Body of pancreas (tissue), 4 donors: ENCODE measurements at places on chromosomes 4 and X. TPM values are rescaled to one million over a fixed set of nuclear protein-coding genes. Genes with fewer than 3 reads are reported as not detected.

DNA sequence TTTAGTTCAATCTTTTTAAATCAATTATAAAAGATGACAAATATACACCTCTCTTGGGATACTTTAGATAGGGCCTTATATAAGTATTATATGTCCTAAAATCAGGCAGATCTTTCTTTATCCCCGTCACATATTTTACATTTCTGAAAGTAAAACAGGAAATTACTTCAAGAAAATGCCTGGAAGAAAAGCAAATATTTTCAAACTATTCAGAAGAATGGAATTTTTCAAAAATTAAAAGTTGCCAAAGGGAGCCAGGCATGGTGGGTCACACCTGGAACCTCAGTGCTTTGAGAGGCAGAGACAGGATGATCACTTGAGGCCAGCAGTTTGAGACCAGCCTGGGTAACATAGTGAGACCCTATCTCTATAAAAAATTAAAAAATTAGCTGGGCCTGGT, 34.4 kb downstream of the MGARP start:
- no peak for DNase-seq
- no peak overlapping the region for H3K4me3 ChIP-seq
- peaks cover 11% of the 10 kb centered on the region for H3K4me1 ChIP-seq
- H3K36me3 ChIP-seq, result no peaks in the 10 kb centered on the region

- no peaks in the 10 kb centered on the region for H3K27me3 ChIP-seq
- no peak for DNase-seq
- no peaks in the 10 kb centered on the region for H3K4me1 ChIP-seq
- no peak overlapping the region for H3K27ac ChIP-seq
Measured at GRCh38 chrX:37472836-37473235, 98.6 kb upstream of the LANCL3 start.

DNA sequence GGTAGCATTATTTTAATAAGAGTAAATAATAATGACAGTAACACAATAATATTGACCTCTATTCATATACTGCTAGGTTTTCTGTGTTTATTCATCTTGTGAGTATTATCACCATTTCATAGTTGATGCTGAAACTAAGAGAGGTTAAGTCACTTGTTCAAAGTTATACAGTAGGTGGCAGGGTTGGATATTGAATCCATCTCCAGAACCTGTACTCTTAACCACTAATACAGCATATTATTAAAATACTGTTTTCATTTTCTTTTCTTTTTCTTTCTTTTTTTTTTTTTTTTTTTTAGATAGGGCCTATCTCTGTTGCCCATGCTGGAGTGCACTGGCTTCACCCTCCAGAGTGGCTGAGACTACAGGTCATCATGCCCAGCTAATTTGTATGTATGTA, 7.1 kb upstream of the ELF2 start:
- no peaks in the 10 kb centered on the region for H3K36me3 ChIP-seq
- no peak overlapping the region for H3K27ac ChIP-seq
- H3K4me3 ChIP-seq, result no peak overlapping the region
- peaks cover under 1% of the 10 kb centered on the region for H3K4me1 ChIP-seq

- H3K27me3 ChIP-seq, result no peaks in the 10 kb centered on the region
- H3K36me3 ChIP-seq, result no peaks in the 10 kb centered on the region
- H3K4me3 ChIP-seq, result no peak overlapping the region
- no peaks in the 10 kb centered on the region for H3K4me1 ChIP-seq
Measured at GRCh38 chrX:120749141-120749846, 119.4 kb upstream of the C1GALT1C1 start.

Gene BMPR1B
- 1.3 TPM for total RNA-seq

Gene EFHC2
- 2.1 TPM for total RNA-seq
